ENCODE measurements at places on chromosomes 1 and 21.

GRCh38 chr21:44527156-44527982 is 12.6 kb downstream of the KRTAP10-1 start:
- peak; percentile 4 for DNase-seq

GRCh38 chr1:86750530-86750929 is 46.2 kb downstream of the SH3GLB1 start:
- DNase-seq = no peak

DNA sequence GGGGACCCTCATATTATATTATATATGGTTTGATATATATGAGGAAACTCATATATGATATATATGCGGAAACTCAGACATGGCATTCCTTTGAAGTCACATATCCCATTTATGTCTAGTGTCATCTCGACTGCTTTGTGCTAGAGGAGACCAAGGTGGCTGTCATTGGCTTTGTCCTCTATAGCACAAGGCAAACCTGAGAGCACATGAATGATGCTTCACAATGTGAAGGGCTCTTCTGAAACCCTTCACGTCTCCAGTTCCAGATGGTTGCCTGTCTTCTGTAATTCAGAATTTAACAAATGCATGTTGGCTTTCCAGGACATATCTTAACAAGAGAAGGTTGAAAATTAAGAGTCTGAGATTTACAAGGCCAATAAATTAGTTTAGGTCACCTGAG is 303.6 kb downstream of the BARHL2 start:
- no peak for DNase-seq

- no peak for DNase-seq
Measured at GRCh38 chr1:11568687-11569086, 85.5 kb downstream of the FBXO2 start.

DNA sequence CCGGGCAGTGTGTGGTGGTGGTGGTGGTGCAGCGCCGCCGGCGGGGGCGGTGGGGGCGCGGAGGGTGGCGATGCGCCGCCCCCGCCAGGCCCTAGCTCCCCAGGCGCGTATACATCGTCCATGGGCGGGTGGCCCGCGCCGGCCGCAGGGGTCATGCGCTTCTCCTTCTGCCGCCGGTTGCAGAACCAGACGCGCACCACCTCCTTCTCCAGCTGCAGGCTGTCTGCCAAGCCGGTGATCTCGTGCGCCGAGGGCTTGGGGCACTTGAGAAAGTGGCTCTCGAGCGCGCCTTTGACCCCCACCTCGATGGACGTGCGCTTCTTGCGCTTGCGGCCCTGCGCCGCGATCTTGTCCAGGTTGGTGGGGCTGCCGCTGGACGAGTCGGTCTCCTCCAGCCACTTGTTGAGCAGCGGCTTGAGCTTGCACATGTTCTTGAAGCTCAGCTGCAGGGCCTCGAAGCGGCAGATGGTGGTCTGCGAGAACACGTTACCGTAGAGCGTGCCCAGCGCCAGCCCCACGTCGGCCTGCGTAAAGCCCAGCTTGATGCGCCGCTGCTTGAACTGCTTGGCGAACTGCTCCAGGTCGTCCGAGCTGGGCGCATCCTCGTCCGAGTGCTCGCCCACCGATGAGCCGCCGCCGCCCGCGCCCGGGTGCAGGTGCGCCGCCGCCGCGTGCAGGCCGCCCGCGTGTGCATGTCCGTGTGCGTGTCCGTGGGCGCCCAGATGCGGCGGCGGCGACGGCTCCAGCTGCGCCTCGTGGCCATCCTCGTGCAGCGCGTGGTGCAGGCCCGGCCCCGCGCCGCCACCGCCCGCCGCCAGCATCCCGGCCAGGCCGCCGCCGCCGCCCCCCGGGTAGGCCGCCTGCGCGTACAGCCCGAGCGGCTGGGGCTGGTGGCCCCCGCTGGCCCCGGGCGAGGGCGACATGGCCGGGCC is 926 bp downstream of the POU3F1 start:
- no peak for DNase-seq

GRCh38 chr1:100713626-100714025 is 5.9 kb upstream of the VCAM1 start:
- no peak for DNase-seq

GRCh38 chr1:36560621-36561360 is 78.1 kb upstream of the CSF3R start:
- DNase-seq = no peak

DNA sequence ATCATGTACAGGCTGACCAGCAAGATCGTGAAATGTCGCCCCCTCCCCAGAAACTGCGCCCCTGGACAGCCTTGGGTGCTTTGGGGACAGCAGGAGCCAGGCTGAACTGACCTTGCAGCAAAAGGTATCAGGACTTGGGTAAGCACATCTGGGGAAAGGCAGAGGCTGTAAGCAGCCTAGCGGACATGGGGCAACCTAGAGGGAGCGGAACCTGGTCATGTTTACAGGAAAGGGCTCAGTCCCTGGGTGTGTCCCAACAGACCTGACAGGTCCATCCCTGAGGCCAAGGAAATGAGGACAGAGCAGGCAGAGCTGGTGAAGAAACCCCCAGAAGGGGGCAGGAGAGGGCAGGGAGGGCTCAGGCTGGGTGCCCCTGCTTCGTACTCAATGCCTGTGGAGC is 3.1 kb upstream of the S100A8 start:
- no peak for DNase-seq

DNA sequence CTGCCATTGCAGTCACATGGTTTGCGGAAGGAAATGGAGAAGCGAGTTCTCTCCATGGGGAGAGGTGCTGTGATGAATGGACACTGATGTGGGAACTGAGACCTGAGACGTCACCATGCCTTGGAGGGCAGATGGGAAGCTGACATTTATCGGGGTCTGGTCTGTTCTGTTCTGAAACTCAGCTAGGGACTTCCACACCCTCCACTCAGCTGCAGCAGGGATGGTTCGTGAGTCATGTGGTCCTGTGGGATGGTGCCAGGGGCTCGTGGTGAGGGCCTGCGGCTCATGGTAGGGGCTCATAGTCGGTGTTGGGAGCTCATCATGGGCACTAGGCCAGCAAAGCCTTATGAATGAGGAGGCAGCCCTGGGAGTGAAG is 6.1 kb downstream of the GPR137B start:
- no peak for DNase-seq

GRCh38 chr1:35382107-35382506 is 113.6 kb downstream of the ZMYM4 start:
- DNase-seq = no peak

GRCh38 chr1:48222501-48223242 is at the start of gene SLC5A9:
Gene SLC5A9 (plus strand): TSS chr1:48222716. CDS start chr1:48222737, 21 bp downstream.
- no peak for DNase-seq

DNA sequence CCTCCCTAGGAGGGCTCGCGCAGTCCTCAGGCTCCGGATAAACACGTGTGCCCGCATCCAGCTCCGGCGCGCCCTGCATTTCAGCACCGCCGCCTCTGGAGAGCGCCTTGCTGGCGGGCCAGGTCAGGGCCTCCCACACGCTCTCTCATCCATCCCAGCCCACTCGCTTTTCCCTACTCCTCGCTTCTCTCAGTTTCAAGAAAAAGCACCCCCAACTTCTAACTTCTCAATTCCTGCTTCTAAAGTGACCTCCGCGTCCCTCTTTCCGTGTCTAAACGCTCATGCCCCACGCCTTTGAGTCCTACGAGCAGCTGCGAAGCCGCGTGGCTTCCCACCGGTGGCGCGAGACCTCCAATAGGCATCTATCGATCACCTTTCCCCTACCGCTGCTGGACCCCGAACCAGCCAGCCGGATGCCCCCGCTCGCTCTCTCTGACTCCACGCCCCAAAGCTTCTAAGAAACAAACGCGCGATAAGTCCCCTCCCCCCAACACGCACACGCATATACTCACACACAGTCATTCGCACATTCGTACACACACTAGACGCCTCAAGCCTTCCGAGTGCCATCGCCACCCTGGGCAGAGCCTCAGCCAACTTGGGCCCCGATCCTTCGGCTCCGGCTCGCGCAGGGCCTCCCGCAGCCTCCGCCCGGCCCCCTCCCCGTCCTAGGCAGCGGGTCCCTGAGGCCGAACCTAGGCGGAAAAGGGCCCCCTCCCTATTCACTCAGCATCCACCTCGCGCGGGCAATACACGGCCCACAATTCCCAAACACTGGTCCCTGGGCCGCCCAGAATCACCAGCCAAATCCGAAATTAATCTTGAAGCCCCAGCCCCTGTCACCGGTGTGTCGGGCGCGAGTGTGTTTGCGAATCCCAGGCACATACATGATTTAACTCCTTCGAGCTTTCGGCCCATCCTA is 1.1 kb downstream of the NMNAT2 start:
- peak; percentile 17 for DNase-seq

DNA sequence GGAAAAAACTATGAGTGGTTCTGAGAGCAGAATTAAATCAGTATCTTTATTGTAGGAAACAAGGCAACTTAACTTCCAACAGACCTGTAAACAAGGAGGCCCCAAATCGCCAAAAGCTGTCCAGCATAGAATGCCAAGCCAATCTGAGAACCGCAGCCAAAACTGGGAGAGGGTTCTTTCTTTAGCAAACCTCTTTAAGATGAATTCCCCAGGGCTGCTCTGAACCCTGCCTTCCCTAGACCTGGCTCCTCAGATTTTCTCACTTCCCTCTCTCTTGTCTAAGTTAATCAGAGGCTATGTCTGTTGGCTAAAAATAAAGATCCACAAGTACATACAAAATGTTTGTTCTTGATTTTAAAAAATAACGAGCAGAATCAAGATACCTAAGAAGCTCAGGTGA is 141.4 kb downstream of the SMYD3 start:
- no peak for DNase-seq

DNA sequence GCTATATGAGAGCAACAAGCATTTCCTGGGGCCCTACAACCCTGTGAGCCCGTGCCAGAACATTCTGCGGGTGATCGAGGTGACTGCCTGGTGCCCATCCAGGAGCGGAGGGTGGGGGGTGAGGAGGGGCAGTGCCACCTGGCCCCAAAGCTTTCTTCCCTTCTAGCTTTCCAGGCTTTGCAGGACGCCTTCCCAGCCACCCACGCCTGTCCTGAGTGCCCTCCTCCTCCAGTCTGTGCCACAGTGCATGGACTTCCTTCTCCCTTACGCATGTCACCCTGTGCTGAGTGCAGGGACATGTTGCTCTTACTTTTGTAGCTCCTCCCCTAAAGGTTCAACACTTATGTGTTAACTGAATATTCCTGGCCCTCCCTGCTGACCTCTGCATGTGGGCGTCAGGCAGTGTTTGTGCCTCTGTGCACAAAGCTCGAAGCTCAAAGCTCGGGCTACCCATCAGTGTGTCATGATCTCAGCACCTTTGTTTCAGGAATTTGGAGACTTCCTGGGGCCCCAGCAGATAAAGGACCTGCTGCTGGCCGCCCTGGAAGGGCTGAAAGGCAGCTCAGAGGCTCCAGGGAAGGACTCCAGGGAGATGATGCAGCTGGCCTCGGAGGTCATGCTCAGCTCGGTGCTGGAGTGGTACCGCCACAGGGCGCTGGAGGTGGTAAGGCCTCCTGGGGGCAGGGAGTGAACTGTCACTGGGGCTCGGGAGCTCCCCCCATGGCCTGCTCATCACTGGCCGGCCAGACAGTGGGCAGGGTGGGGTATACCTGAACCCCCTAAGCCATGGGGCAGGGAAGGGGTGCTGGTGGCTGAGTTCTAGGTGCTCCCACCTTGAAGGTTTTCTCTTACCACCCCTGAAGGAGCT is 36.7 kb upstream of the TTC4 start:
- no peak for DNase-seq

DNA sequence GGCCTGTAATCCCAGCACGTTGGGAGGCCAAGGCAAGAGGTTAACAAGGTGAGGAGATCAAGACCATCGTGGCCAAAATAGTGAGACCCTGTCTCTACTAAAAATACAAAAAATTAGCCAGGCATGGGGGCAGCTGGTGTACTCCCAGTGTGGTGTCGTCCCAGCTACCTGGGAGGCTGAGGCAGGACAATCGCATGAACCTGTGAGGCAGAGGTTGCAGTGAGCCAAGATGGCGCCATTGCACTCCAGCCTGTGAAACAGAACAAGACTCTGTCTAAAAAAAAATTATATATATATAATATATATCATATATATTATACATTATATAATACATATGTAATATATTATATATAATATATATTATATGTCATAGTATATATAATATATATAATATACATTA is 249.2 kb upstream of the TPTE start:
- DNase-seq = no peak

GRCh38 chr1:53160924-53161378 is 18.5 kb upstream of the SLC1A7 start:
- DNase-seq = no peak

- DNase-seq = no peak
Measured at GRCh38 chr1:205535866-205536758, 31.6 kb downstream of the CDK18 start.

DNA sequence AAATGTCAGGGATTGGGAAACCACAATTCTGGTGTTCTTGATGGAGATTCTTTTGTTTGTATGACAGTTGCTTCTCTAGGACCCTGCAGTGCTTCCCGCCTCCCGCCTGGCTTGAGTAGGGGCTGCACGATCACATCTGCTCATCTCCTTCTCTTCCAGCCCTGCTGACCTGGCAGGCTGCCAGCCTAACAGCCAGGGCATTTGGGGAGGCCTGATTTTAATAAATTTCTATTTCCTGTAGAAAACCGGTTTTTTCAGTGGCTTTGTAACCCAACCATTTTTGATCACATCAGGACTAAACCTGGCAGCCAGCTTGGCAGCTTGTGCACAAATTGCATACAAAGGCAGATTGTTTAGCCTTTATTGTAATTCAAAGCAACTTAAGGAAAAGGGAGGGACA is 78.9 kb downstream of the UBE2U start:
- no peak for DNase-seq
